ENCODE measurements at places on chromosomes 5 and 9.

DNA sequence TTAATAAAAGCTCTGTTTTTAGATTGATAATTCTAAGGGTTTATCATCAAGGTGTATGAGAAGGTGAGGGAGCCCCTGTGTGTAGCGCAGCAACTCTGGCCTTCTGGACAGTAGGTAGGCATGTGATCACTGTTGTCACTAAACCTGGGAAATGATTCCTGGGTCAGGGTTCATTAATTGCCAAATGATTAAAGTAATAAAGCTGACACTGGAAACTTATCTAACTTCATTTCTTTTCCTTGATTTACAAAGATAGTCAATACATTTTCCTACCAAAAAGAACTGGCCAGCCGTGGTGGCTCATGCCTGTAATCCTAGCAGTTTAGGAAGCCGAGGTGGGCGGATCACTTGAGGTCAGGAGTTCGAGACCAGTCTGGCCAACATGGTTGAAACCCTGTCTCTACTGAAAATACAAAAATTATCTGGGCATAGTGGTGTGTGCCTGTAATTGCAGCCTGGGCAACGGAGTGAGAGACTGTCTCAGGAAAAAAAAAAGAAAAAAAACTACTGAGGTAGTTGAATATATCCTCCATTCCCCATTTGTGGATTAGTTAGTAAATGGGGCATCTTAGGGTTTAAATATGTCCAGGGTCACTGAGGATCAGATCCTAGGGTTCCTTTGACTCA lies 2.4 kb downstream of the EHMT1 start:
- H3K27ac ChIP-seq, result peak overlapping the region; percentile 7
- peaks cover 38% of the 10 kb centered on the region for H3K4me1 ChIP-seq
- H3K36me3 ChIP-seq, result peaks cover 18% of the 10 kb centered on the region
- H3K27me3 ChIP-seq, result no peaks in the 10 kb centered on the region
- no peak for DNase-seq
- peak overlapping the region; percentile 45 for H3K4me3 ChIP-seq

DNA sequence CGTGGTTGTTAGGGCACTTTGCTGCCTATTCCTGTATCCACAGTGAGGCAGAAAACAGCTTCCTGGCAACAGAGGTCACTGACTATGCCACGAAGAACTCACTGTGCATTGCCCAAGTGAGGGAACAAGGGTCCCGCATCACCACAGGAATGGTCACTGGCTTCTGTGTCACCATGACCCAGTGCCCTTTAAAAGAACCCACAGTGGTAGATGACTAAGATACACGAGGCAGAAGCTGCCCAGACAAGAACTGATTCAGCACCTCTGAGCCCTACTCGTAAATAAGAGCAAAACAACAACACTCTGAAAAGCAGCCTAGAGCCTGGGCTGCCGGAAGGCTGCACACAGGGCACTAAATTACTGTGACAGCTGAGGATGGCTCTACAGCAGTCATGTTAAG lies 236.6 kb upstream of the RASEF start:
- H3K27me3 ChIP-seq, result no peaks in the 10 kb centered on the region
- H3K4me1 ChIP-seq, result no peaks in the 10 kb centered on the region
- DNase-seq, result no peak
- H3K36me3 ChIP-seq, result no peaks in the 10 kb centered on the region

DNA sequence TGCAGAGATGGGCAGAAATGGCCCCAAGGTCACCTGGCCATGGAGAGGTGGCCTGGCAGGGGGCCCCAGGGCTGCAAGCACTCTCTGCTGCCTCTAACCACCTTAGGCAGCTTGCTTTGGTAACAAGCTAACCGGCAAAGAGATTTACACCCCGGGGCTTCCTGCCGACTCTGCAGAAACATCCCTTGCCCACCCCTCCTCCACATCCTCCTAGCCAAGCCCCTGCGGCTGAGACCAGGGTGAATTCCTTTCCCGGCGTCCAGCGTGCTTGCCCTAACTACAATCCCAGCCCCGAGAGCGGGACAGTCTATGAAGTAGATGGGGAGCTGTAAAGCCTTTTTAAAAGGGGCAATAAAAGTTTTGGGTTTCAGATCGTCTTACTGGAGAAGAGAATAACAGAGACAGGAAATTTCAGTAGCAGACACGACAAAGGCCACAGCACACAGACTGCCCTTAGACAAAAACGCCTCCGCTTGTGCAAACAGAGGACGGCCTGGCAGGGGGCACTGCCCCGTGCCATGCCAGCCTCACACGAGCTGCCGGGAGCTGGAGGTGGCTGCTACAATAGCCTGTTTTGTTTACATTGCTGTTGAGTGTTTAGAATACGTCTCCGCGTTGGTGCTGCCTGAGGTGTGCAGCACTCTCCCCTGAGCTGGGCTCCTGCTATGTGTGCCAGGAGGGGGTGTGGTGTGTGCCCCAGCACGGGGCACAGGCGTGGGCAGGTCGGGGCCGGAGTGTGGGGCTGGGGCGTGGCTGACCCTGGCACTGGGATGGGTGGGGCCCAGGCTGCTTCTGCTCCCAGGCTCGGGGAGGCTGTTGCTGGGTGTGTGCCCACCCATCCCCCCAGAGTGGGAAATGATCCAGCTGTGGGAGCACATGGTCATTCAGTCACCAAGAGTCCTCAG lies 15.3 kb downstream of the MYMK start:
- DNase-seq, result no peak
- no peaks in the 10 kb centered on the region for H3K27me3 ChIP-seq
- H3K4me1 ChIP-seq, result peaks cover 6% of the 10 kb centered on the region

DNA sequence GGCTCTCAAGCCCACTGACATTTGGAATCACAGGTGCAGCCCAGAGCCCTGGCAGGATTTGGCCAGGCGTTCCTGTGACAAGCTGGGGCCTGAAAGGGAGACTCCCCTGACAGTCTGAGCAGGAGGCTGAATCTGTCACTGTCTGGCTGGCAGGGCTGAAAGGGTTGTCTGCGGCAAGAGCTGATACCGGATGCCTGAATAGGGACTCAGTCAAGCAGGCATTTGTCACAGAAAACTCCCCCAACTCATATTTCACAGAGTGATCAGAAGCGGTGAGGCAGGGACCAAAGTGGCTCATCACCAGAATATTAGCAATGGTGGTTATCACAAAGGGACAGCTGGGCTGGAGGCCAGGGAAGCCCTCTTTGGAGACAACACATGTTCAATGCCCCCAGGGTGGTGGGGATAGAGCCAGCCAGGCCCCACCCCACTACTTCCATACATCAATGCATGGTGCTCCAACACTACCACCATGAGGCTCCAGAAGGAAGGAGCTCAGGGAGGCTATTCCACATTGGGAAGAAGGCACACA lies 295.5 kb downstream of the DTWD2 start:
- no peaks in the 10 kb centered on the region for H3K36me3 ChIP-seq
- H3K27me3 ChIP-seq, result no peaks in the 10 kb centered on the region
- DNase-seq, result no peak

GRCh38 chr9:36878986-36879982 lies 154.8 kb downstream of the PAX5 start:
- no peaks in the 10 kb centered on the region for H3K36me3 ChIP-seq
- no peaks in the 10 kb centered on the region for H3K4me1 ChIP-seq
- no peak overlapping the region for H3K27ac ChIP-seq
- peaks cover 5% of the 10 kb centered on the region for H3K27me3 ChIP-seq

All from activated T-helper 1 cell treated with anti-CD3 and anti-CD28 coated beads, Interleukin-12 subunit alpha, Interleukin-12 subunit beta, Interleukin-2, Interleukin-4 antibody, amounts not matched to agents 30 ng/mL and 10 ng/mL and 1 ng/mL, durations not matched to agents 14 hours and 24 hours and 36 hours (primary cell).